WTC11 (cell line): ENCODE measurements at places on chromosomes 6 and 20.

- no peak for DNase-seq
Observed at GRCh38 chr20:47541355-47541922, 39.8 kb downstream of the NCOA3 start.

- no peak for DNase-seq
Observed at GRCh38 chr6:142279350-142280180, 22.2 kb upstream of the ADGRG6 start.

DNA sequence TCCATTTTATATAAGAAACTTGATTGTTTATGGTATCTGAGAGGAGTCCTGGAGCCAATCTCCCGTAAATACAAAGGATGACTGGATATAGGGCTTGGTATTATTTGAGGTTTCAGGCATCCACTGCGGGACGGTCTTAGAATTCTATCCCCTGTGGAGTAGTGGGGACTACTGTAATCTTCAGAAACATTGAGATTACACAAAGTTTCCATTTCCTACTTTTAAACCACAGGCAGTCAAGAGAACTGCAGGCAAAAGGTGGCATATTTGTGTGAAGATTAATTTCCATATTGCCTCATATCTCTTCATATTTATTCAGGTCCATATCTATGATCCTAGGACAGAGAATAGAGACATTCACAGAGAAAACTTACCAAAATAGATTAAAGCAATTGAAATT, 586.2 kb downstream of the PHF3 start:
- no peak for DNase-seq

DNA sequence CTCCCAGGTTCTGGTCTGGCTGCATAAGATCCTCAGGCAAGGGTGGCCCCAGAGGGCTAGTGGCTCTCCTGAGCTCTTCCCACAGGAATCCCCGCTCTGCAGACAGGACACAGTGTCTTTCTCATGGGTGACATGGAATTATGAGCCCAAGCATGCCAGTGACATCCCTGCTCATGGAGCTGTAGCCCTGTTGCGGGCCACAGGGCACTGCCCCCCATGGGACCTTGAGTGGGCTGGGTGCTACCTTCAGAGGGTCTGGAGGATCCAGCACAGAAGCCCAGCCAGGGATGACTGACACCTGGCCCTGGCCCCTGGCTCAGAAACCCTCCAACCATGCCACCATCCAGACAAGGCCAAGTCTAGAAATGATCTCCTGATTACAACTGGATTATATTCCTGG, 657.5 kb upstream of the DEFB115 start:
- DNase-seq = no peak

DNA sequence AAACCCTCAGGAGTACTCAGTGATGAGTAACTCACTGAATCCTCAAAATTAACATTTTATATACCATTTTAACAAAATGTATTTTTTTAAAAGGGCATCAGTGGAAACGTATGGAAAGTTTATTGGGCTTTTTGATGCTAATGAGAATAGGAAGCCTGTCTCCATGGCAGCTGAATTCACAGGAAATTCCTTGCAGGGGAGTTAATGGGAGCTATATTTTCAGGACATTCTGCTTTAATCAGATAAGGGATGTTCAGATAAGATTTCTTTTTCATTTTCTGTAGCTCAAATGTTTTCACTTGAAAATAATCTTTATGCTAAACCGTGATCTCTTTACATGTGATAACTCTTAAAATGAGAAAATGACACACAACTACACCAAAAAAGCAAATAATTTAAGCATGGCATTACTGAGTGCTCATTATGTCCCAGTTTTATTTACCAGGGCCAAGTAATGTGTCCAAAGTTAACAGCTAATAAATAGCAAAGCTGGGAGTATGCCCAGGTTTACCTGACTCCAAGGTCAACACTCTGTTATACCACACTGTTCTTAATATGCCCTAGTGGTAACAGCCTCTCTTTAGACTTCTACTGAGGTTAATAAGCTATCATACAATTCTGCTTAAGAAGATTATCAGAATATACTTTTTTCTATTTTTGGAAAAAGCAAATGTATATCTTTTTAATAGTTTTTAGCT, 348.1 kb downstream of the GRIK2 start:
- DNase-seq = no peak

- peak; percentile 79 for DNase-seq
Observed at GRCh38 chr6:157763129-157763903, 59.7 kb upstream of the SNX9 start.

DNA sequence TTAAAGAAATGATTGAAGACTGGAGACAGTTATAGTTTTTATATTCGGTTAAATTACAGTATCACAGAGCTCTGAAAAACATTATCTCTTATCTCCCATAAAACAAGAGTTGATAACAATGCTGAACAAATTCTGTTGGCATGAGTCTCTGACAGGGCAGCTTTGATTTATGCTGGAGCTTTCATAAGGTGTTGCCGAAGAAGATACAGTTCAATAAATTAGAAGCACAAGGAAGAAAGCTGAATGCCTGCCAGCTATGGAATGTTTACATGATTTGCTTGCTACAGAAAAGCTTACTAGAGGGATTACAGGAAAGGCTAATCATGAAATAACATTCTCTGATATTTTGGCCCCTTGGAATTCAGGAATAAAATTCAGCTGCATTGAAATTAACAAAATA, 431.9 kb upstream of the GJE1 start:
- DNase-seq = no peak

DNA sequence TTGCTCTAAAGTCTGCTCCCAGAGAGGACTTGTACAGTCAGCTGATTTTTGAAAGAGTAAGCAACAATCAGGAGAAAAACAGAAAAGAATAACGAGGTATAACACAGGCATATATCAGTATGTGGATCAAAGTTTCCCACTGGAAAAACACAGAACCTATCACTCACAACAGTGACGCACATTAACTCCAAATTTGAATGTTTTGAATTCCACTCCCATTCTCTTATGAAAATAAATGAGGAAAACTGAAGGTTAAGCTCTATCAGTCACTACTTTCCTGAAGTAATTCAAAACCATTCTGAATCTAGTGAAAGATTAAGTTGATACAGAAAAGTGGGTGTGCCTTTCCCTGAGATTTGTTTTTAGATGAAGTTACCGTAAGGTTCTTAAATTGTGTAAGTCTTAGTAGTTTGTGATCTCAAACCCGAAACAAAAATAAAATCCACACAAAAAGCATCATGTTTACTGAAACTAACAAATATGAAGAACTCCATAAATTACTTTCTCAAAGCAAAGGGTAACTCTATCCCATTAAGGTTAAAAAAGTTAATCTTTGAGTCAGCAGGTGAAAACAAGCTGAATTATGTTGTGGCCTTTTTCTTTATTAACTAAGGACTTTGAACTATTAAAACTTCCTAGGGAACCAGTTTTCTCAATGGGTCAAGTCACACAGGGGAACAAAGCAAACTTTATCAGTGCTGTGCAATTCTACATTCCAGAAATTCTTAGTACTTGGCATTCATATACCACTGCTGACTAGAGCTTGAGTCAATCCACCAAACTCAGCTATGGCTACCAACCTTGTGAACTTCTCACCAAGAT, 115.7 kb downstream of the OGFRL1 start:
- DNase-seq = no peak

GRCh38 chr6:142013287-142013686, 119.4 kb upstream of the GJE1 start:
- DNase-seq = no peak

- DNase-seq = no peak
Observed at GRCh38 chr6:135817035-135817434, 34.5 kb upstream of the PDE7B start.

DNA sequence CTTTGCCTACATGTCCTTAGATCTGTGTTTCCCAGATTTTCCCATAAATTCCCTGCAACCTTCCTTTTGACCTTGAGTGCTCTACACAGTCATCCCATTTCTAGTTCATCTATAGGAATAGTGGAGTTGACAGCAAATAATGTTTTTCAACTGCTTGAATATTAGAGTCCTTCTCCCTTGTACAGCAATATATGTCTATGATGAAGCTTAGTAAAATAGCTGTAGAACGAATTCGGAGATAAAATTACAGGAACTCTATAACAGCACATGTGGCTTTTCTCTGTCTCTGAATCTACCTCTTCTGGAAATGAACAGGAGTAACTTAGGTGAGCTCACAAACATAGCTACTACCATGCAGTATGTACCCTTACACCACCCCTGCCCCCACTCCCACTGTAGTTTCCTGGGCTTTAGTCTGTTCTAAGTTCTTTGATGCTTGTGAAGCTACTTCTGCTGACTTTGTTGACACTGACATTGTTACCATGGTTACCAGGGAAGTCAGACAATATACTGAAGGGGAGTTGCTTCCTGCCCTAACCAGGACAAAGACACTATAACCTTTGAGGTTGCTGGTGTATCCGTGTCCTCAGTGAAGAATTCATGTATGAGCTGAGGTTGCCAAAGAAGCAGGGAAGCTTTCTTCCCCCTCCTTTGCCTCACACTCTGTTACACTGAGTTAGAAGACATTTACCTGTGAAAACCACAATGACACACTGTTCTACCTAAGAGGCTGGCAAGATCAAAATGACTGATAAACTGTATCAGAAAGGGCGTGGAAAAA, 35.8 kb upstream of the SHLD1 start:
- DNase-seq = no peak

DNA sequence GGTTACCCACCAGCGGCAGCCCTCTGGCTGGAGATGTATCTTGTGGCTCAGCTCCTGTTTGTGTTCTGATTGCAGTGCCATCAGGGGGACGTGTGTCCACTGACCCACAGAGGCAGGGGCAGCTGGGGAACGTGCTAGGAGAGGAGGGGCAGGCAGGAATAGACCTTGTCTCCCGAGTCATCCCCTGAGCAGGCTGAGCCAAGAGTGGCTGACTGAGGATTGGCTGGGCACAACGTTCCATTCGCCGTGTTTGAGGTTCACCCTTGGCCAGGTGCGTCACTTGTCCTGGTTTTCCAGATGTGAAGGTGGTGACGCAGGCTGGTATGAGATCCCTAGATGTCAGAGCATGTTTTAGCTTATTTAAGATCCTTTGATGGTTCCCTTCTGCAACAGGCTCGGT, 57.7 kb downstream of the ADNP start:
- no peak for DNase-seq

DNA sequence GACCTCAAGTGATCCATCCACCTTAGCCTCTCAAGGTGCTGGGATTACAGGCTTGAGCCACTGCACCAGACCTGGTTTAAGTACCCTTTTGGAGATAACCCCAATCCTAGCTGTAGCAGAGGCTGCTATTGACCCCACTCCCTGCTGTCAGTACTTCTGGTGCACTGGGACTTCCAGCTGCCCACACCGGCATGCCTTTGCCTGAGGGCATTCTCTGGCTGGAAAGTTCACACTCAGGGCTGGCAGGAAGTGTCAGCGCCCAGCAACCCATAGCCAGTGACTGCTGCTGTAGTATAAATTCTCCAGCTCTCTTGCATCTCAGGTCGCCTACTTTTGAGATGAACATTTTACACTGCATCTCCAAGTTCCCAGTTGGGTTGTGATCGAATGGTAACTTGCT, 75.3 kb downstream of the UTRN start:
- no peak for DNase-seq

GRCh38 chr6:115882174-115882573, 178.5 kb downstream of the FRK start:
- no peak for DNase-seq

DNA sequence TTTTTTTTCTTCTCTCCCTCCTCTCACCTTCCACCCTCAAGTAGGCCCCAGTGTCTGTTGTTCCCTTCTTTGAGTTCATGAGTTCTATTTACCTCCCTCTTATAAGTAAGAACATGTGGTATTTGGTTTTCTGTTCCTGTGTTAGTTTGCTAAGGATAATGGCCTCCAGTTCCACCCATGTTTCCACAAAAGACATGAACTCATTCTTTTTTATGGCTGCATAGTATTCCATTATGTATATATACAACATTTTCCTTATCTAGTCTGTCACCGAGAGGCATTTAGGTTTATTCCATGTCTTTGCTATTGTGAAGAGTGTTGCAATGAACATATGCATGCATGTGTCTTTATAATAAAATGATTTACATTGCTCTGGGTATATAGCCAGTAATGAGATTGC, 147.9 kb downstream of the PDE7B start:
- DNase-seq = no peak

GRCh38 chr6:118528129-118528528, 20.0 kb upstream of the PLN start:
- DNase-seq = no peak

DNA sequence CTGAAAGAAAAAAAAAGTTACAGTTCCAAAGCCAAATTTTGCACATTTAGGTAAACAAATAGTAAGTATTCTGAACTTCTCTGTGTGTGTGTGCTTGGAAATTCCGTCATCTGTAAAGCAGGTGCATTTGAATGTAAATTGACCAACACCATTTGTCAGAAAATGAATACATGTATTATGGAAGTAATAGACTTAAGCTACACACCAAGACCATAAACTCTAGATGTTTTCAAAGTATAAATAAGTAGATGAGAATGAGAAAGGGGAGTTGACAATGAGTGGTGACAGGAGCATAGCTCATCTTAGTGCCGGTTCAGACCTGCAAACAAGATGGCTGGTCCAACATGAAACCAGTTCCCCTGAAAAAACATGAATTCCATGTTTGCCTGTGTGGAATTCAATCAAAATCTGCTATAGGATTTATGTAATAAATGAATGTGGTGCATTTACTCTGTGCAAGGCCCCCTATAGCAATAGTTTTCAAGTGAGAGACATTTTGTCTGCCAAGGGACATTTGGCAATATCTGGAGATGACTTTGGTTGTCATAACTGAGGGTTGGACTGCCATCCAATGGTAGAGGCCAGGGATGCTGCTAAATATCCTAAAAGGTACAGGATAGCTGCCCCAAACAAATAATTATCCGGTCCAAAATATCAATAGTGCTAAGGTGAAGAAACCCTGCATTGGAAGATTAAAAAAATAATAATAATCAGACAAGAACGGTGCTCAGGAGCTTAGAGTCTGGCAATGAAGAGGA, 11.0 kb upstream of the FILIP1 start:
- DNase-seq = no peak

DNA sequence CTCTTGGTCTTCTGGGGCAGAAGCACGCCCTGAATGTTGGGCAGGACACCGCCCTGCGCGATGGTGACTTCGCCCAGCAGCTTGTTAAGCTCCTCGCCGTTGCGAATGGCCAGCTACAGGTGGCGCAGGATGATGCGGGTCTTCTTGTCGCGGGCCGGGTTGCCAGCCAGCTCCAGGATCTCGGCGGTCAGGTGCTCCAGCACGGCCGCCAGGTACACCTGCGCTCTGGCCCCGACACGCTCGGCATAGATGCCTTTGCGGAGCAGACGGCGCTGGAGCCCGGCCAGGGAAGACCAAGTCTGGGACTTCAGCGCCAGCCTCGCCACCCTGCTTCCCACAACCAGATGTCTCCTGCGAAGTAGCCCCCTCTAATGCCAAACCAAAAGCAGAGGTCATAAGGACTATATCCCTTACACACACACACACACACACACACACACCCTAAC, 8.0 kb upstream of the SLC17A3 start:
- peak; percentile 89 for DNase-seq
